ENCODE measurements at places on chromosomes 3 and 15.
A peak's percentile ranks its signal among the peaks of the same experiment; 100 is the strongest.

GRCh38 chr15:79923079-79923514, 26.3 kb upstream of the MTHFS start:
- peak; percentile 76 for ATAC-seq

- ATAC-seq, result no peak
These were observed 17.0 kb upstream of the PROK2 start for GRCh38 chr3:71801986-71802385.

- ATAC-seq, result peak; percentile 90
These were observed 39.3 kb downstream of the BDH1 start for GRCh38 chr3:197516517-197516889.

DNA sequence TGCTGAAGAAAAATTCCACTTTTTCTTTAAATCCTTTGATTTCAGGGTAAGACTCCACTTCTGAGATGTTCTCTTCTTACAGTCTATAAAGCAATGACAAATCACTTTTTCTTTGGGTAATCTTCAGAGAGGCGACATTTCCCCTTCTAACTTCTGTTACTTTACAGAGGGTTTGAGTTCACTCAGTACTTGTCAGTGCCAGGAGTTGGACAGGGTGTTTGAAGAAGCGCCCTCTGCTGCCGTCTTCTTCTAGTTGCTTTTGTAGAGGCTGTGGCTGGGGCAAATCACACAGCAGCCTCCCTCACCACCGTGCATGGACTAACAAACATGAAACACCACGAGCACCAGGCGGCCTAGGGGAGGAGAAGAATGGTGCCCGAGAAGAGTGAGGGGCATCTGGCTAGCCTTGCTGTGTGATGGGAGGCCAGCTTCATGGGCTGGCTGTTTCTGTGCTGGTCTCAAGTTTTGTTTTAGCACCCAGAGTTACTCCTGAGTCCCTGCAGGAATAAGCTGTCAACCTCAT, at the start of gene CD80:
TSS of gene CD80 (minus strand) at position 174 of the 523 bp plus-strand sequence. CDS start 1,886 bp downstream, outside the sequence.
- peak; percentile 81 for ATAC-seq
